ENCODE measurements at places on chromosomes 3 and 15.

DNA sequence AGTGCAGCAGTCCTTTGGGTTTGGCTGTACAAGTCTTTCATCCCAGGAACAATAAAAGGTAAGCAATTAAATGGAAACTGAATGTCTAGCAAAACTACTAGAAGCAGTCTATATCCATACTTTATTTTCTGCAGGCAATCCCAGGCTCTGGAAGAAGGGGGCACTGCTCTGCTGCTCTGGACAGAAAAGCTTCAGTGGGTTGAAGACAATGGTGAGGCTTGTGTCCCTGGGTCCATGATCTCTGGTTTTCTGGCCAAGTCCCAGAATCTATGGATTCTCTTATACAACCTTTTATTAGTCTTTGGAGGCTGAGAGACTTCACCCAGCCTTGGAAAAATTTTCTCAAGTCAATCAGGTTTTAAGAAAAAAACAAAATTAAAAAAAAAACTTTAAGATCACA lies 35.6 kb downstream of the SCAP start:
- DNase-seq, result no peak

- no peak for DNase-seq
Observed at GRCh38 chr3:151483961-151484520, 23.2 kb upstream of the IGSF10 start.

DNA sequence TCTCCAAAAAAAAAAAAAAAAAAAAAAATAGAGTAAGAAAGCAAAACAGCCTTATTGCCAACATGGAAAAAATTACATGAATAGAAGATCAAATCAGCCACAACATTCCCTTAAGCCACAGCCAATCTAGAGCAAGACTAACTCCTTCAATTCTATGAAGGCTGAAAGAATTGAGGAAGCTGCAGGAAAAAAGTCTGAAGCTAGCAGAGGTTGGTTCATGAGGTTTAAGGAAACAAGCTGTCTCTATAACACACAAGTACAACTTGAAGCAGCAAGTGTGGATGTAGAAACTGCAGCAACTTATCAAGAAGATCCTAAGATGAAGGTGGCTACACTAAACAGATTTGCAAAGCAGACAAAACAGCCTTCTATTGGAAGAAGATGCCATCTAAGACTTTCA lies 9.3 kb downstream of the PARL start:
- no peak for DNase-seq

- no peak for DNase-seq
Observed at GRCh38 chr3:11230832-11231231, 41.4 kb upstream of the ATG7 start.

DNA sequence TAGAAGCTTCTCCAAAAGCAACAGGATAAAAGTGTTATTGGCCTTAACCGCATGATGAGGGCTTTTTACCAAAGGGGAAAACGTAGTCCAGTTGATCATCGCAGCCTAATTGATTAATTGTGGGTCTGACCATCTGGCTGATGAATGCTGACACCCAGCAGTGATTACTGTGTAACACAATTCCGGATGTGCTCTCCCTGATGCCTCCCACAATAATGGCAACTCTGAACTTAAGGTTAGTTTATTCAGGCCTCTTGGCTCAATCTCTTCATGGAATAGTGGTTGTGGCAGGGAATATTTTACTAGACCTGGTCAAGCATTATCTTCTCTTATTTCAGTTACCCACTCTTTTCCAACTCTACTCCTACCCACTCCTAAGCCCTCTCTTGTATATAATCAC lies 332.9 kb downstream of the TIGIT start:
- no peak for DNase-seq

DNA sequence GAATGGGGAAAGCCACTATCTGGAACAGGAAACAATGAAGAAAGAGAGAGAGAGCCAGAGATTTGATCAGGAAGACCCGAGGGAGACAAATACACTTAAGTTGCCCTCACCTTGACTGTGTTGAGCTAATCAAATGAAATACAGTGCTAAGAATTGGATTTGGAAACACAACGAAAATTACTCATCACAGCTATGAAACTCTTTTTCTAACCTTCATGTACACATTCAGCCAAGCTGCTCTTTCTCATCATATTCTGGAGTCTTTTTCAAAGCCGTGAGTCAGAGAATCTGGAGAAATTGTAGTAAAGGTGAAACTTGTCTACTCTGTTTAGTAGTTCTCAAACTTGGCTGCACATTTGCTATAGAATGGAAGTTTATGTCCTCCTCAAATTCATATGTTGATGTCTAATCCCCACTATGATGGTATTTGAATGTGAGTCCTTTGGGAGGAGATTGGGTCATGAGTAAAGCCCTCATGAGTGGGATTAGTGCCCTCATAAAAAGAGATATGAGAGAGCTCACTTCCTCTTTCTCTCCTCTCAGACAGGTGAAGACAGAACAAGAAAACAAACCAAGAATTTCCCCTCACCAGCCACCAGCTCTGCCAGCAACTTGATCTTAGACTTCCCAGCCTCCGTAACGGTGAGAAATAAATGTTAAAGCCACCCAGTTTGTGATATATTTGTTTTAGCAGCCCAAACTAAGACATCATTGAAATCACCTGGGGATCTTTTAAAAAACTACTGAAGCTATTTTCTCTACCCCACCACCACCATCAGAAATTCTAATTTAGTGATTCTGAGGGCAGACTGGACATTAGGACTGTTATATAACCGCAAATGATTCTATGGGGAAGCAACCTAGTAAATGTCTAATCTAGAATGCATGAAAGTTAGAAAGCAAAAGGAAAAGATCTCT lies 143.6 kb upstream of the GRM7 start:
- no peak for DNase-seq

- DNase-seq, result no peak
Observed at GRCh38 chr3:71724584-71725270, 475 bp downstream of the EIF4E3 start.

- DNase-seq, result no peak
Observed at GRCh38 chr15:74220475-74221248, 15.5 kb upstream of the CCDC33 start.

DNA sequence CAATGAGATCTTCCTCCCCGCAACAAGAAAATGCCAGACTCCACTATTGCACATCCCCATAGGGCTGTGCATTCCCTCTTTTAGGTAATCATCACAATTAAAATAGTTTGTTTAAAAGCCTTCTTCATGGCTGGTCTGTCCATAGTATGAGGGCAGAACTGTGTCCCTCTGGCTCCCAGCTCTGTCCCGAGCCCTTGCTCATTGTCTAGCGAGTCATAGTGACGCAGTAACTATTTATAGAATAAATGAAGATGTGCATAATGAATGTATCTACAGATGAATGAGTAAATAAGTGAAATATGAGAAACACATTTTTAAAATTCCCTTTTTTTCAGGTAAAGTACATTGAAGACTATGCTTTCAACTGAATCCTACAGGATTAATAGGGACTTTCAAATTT lies 128.4 kb upstream of the TMC3 start:
- no peak for DNase-seq

DNA sequence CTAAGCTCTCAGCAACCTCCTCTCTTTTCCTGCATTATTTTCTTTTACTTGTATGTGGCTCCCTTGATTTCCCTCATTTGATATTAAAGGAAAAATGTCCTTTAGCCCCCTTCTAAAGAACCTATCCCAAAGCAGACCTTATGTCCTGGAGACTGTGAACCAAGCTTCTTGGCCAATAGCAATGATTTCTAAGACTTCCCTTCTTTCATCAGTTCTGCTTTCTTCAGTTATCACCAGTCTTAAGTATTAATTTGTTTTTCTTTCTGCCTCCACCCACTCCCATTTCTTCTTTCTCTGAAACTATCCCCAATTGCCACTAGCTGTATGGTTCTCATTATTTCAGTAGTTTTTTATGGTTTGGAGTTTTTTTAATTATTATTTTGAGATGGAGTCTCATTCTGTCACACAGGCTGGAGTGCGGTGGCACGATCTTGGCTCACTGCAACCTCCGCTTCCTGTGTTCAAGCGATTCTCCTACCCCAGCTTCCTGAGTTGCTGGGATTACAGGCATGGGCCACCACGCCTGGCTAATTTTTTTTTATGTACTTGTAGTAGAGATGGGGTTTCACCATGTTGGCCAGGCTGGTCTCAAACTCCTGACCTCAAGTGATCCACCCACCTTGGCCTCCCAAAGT lies 12.1 kb downstream of the TMOD3 start:
- no peak for DNase-seq

GRCh38 chr3:156145866-156146265 lies 25.5 kb downstream of the KCNAB1 start:
- no peak for DNase-seq

GRCh38 chr3:111134302-111134701 lies 62.7 kb downstream of the NECTIN3 start:
- DNase-seq, result no peak

- no peak for DNase-seq
Observed at GRCh38 chr3:171187706-171188290, 161.3 kb upstream of the SLC2A2 start.

- DNase-seq, result no peak
Observed at GRCh38 chr15:73583544-73583943, 49.6 kb downstream of the NPTN start.

GRCh38 chr15:66411190-66411589 lies 24.5 kb downstream of the MAP2K1 start:
- DNase-seq, result no peak

GRCh38 chr15:52180196-52180835 lies 10.9 kb downstream of the GNB5 start:
- peak; percentile 56 for DNase-seq

- no peak for DNase-seq
Observed at GRCh38 chr15:92887869-92888268, 12.3 kb upstream of the CHD2 start.

DNA sequence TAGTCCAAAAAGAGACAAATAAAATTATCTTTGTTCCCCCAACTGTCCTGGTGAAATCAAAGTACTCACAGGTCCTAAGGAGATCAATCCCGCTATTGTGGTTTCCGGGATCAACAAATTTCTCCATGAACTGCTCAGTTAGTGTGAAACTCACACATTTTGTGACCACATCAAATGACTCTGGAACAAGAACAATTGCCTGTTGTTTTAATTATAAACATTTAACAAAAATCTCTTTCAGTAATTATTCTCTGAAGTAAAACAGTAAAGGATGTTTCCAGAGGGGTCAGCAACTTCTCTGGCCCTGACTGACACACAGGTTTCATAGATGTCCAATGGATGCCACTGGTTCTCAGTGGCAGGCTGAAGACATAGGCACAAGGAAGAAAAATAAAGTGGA lies 3.9 kb downstream of the CLDND1 start:
- DNase-seq, result no peak

GRCh38 chr3:61420136-61420759 lies 141.1 kb upstream of the PTPRG start:
- DNase-seq, result no peak

GRCh38 chr3:123706871-123707270 lies 122.0 kb upstream of the HACD2 start:
- DNase-seq, result no peak

- DNase-seq, result no peak
Observed at GRCh38 chr3:143383421-143383820, 263.9 kb downstream of the CHST2 start.
